ENCODE measurements at places on chromosomes 6 and 20.

DNA sequence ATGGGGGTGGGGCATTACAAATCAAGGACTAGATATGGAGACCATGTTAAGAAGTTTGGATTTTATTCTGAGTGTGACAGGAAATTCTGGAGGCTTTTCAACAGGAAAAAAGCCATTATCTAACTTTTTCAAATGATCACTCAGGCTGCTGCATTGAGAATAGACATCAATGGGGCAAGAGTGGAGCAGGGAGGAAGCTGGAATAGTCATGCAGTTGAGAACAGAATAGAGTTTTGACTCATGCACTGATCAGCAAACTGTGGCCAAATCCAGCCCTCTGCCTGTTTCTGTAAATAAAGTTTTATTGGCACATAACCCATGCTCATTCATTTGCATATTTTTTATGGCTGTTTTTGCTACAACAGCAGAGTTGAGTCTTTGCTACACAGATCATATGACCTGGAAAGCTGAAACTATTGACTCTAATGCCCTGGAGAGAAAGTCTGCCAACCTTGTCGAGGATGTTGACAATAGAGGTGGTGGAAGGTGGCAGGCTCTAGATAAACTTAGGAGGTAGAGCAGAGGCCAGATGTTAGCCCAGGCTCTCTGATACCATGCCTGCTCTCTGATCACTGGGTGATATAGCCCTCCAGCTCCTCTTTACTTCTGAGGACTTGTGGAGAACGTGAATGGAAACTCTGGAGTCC is 441.8 kb downstream of the PTPRT start:
- no peak for DNase-seq

DNA sequence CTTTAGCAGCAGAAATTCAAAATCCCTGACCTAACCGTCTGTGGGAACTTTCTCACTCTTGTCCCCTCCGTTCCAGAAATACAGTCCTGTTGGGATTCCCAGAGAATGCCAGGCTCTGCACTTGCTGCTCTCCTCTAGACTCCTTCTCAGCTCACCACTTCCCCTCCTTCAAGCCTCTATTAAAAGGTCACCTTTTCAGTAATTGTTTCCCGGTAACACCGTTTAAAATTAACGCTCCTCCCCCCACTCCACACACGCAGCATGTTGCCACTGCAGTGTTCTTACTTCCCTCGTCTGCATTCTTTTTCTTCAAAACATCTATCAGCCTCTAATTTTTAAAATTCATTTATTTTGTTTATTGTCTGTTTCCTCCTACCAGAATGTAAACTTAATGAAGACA is 48.6 kb upstream of the LGSN start:
- no peak for DNase-seq

DNA sequence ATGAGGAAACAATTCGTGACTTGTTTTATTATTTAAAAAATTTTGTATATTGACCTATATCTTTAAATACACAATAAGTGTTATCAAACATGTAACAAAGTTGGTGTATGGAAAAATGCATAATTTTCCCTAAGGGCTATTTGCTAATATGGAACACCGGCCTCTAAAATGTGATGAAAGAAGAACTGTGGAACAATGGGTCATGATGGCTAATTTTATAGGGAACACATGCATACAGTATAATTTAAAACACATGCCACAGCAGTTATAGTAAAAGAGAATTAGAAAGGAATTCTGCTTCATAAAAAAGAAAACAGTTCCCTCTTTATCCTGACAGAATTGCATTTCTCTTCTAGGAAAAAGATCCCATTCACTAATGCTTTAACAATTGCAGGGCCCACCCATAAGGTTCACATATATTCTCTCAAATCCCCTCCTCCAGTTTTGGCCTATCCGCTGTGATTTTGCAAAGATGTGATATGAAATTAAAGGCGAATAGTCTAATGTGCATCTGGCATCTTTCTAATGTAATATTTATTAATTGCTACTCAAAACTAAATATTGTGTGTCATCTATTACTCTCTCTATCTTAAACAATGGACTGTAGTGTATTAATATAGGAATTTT is 628.1 kb upstream of the CITED2 start:
- DNase-seq, result no peak

DNA sequence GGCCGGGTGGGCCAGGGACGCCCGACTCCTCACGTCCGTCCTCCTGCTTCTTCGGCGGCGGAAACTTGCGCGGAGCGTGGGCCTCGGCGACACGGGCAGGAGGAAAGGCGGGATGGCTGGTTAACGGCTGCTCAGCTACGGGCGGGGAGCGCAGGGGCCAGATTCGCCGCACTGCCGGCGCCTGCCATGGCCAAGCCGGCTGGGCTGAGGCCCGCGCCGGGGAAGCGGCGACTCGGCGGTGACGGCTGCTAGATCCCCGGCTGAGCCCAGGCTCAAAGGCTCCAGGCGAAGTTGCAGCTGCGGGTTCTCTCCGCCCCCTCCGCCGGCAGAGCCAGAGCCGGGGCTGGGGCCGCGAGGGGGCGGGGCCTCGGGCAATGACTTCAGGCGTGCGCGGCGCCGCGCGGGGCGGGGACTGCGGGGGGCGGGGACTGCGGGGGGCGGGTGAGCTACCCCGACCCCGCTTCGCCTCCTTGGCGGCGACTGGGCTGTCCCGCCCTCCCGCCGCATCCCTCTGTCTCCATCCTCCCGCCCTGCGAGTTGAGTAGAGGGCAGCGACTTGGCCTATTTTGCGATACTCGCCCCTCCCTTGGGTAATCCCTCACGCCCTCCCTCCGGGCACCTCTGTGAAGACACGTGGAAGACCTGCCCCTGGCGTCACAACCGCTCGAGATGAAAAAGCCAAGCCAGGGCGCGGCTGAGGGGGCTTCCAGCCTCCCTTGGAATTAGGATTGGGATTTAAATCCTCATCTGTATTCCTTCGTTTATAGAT is at the start of gene CEP85L:
TSS of gene CEP85L (minus strand) at position 310 of the 769 bp plus-strand sequence. CDS start 322 bp downstream, outside the sequence.
- peak; percentile 89 for DNase-seq

GRCh38 chr6:37931066-37931465 is 111.5 kb downstream of the ZFAND3 start:
- no peak for DNase-seq

GRCh38 chr6:22789315-22789714 is 219.9 kb downstream of the HDGFL1 start:
- no peak for DNase-seq

- DNase-seq, result no peak
Observed at GRCh38 chr6:53639520-53639919, 26.0 kb downstream of the KLHL31 start.

DNA sequence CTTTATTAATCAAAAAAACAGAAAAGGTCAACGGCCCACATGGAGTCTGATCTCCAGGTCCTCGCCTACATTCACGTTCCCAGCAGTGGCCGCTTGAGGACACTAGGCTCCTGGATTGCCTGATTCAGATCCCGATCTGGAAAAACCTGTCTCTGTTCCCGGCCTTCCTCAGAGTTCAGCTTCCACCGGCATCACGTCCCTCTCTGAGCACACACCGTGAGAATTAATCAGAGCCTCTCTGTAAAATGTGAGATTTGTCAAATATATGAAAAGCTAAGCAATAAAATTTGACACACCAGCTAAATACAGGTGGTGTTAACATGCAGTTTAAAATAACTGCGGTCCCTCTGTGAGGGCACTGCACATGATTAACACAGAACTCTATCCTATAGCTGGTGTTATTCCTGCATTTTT is 122.8 kb upstream of the COL21A1 start:
- DNase-seq, result no peak

GRCh38 chr20:58911970-58912369 is 59.5 kb downstream of the GNAS start:
- no peak for DNase-seq

Data from activated CD4-positive, CD25-positive, alpha-beta regulatory T cell (primary cell).